KBM-7 (cell line): ENCODE measurements at places on chromosomes 11 and 22.

DNA sequence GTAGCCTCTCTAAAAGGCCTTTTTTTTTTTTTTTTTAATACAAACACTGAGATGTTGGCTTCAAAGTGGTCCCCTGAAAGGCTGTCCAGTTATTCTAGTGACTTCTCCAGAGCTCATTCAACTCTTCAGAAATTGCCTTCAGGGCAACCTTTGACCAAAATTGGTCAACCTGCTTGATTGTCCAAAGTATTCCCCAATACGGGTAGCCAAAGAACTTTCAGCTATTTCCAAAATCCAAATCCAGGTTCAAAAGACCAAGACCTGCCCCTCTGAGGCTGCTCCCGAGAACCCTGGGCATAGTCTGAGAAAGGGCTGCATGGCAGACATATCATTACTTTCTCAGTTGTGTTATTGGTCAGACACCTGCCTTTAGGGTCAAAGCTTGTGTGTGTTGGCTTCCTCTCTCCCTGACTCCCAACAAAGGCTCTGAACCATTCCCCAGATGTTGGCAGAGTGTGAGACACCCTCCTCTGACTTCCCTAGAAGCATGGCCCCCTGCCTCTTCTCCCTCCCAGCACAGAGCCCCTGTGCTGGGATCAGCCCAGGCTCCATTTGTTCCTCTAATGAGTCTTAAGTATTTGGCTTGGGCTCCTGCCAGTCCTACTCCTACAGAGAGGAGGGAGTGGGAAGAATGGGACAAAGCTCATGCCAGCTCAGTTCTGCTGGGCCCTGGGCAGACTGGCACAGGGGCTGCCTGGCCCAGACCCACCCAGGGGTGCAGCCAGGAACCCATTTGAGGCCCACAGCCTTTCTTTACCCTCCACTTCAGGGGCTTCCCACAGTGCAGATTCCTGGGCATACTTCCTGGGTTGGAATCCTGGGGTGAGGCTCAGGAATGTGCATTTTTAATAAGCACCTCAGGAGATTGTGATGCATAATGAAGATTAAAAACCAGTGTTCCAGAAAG is 30.3 kb downstream of the TNKS1BP1 start:
- DNase-seq = no peak

DNA sequence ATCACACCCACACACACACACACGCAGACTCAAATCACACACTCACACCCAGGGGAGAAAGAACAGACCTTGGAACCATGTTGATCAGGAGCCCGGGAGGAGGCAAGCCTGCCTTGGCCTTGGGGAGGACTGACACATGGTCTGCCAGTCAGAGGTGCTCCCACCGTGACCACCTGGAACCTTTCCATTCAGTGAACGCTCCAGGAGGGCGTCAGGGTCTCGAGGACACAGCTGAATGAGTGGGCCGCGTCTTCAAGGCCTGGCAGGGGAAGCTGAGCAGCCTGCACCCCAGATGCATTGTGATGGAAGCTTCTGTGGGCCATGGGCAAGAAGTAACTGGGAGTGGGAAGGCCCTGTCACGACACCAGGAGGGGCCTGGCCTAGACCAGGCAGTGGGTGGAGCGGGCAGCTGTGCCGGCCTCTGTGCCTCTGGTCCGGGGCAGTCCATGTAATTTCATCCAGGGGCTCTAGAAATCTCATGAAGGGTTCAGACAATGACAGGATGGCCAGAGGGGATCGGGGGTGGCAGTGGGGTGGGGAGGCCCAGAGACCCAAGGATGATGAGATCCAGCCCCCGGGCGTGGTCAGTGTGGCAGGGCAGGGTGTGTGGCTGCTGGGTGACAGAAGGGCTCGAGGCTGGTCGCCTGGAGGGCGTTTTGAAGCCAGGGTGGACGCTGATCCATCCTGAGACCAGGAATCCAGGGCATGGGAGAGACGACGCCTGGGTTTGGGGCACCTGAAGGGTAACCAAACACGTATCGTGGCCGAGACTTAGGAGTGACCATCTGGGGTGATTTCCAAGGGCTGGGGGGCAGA is 53.7 kb downstream of the IGF2 start:
- no peak for DNase-seq

DNA sequence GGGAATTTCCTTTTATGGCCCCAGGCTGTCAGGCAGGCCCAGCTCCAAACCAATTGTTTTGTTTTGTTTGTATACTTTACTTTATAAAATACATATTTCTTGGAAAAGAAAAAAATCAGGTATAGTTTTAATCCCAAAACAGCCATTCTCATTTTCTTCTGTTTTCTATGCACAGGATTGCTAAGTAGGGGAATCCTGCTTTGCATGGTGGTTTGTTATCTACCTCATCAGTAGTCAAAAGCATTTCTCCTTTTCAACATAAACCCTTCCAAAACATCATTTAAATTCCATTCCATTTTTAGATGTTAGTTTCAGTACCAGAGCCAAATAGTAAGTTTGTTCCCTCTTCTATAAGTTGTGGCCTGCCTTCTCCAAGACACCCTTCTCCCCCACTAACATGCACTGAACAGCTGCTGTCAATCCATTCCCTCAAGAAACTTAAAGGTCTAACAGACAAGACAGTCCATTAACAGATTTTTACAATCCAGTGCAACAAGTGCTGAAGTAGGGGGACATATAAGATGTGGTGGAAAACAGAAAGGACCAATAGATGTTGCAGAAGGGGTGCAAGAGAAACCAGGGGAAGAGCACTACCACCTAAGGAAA is 3.7 kb downstream of the ILK start:
- DNase-seq = no peak

DNA sequence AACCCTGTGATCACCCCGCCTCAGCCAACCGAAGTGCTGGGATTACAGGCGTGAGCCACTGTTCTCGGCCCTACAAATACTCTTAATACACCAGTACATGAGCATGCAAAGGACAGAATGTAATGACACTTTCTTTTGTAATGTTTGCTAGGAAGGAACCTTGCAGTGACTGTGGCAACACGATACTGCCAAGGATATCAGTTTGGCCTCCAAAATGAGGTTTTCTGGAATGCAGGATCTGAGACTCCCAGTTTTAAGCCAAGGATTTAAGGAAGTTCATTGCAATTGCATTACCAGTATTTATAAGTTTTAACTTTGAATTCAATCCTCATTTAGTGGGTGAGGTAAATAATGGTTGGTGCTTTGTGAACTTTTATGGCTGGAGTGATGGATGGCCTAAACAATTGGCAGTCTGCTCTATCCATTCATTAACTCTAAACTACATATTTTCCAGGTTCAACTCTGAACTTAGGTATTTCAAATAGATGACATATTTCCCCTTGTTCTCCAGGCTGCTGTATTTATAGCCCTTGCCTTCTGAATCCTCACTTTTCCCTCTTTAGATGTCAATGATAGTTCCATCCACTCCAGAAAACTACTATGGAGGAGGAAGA is 330.3 kb downstream of the C11orf87 start:
- DNase-seq = no peak
